NCI-H1092 treated with DMSO at 0.1 percent for 48 hours (cell line): ENCODE measurements at places on chromosomes 7 and 10.

- DNase-seq: no peak
Measured at GRCh38 chr7:112481121-112481736, 438 bp downstream of the LSMEM1 start.

- DNase-seq: no peak
Measured at GRCh38 chr7:38021892-38022291, 101.5 kb downstream of the EPDR1 start.

- DNase-seq: peak; percentile 57
Measured at GRCh38 chr7:33050535-33051318, 11.8 kb downstream of the NT5C3A start.

DNA sequence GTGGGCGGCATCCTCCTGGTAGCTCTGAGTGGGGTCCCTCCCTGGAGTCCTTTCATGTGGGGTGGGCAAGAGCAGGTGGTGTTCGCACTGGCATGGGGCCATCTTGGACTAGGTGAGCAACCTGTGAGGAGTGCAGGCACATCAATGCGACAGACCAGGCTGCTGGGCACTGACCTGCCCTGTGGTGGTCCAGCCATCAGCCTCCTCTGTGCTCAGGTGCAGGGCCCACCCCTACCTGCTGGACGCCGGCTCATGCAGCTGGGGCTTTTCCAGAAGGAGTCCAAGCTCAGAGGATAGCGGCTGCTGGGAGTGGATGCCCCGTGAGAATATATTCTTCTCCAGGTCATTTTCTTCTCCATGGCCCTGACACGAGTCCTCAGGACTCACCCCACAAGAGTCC lies 424.4 kb downstream of the GLRX3 start:
- DNase-seq: no peak

- no peak for DNase-seq
Measured at GRCh38 chr10:88082806-88083596, 219.6 kb downstream of the PTEN start.

DNA sequence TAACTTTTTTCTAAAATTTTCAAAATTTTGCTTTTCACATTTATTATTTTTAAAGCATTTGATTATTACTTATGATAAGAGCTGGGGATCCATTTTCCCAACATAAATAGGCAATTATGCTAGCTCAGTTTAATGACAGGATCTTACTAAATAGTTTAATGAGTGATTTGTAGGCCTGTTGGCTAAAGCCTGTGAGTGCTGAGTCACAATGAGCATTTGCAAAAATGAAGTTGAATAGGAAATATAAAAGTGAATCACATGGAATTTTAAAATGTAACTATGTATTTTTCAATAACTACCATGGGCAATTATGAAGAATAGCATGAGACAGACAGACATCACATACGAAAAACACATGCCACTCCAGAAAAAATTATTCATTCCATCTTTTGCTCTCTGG lies 45.1 kb upstream of the ZPBP start:
- no peak for DNase-seq

GRCh38 chr7:4416396-4417056 lies 265.6 kb upstream of the FOXK1 start:
- peak; percentile 66 for DNase-seq
